ENCODE measurements at places on chromosomes 6 and 20. TPM values are rescaled to one million over a fixed set of nuclear protein-coding genes. Genes with fewer than 3 reads are reported as not detected.

Gene MICB
- 37.0 TPM for total RNA-seq

Gene SNAP91
- total RNA-seq = 1.2 TPM

Gene SLC17A3
- not detected for total RNA-seq

Gene LAMA4
- 1.6 TPM for total RNA-seq

Gene FGD2
- total RNA-seq = 0.44 TPM

GRCh38 chr20:30284281-30284905, 973.1 kb upstream of the DEFB115 start:
- no peak for DNase-seq

Gene ZSCAN16
- total RNA-seq = 7.1 TPM

- DNase-seq = peak; percentile 38
Observed at GRCh38 chr6:119348096-119348747, 1.3 kb downstream of the MAN1A1 start.

- no peak for DNase-seq
Observed at GRCh38 chr6:133896344-133896721, 7.4 kb downstream of the TCF21 start.

- peak; percentile 7 for DNase-seq
Observed at GRCh38 chr20:58721951-58722778, 29.6 kb downstream of the NPEPL1 start.

DNA sequence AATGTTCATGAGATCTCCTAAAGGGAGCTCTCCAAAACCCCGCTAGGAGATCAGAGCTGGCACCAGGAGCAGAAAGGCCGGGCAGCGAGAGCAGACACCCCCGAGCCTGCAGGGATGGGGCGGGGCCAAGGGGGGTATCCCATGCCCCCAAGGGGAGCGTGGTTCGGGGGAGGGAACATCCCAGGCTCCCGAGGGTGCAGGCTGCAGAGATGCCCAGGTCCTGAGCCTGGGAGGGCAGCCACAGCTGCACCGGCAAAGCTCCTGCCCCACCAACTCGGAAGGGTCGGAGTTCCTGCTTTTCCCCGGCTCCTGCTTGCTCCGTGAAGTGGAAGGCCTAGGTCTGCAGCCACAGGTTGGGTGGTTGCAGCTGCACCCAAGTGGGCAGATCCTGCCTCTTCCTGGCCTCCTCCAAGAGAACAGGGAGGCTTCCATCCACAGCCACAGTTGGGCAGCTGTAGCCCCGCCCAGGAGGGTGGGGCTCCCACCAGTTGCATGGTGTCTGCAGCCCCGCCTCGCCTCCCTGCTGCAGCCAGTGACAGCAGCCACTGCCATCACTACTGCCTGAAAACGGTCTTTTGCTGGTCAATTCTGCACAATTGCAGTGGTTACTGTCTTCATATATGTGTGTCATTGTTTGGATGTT, 13.4 kb upstream of the GMNN start:
- DNase-seq = peak; percentile 52

Gene MBOAT1
- total RNA-seq = 16.3 TPM

GRCh38 chr6:127879685-127880084, 21.2 kb downstream of the THEMIS start:
- peak; percentile 81 for DNase-seq

GRCh38 chr6:139977887-139978332, 603.5 kb upstream of the CITED2 start:
- no peak for DNase-seq

Gene PACRG
- total RNA-seq = 0.44 TPM

Data from WTC11 (cell line).